ENCODE measurements at places on chromosomes 2 and 18.

DNA sequence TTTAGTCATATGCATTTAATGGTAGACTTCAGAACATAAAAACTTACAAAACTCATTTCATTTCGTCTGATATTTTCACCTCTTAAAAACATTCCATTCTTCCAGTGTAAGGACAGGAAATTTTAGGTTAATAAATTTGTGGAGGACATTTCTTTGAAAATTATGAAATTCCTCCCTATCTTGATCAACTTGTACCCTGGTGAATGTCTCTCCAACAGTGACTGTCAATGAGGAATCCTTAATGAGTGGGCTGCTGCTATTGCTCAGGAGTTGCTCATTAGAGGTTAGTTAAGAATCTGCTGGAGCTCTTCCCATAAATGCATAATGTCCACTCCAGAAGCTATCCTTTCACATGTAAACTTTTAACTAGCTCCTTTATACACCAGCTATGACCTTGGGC is 69.1 kb downstream of the LRP1B start:
- no peak for DNase-seq

- peak; percentile 25 for DNase-seq
Observed at GRCh38 chr18:45413180-45413836, 202.0 kb upstream of the SLC14A2 start.

DNA sequence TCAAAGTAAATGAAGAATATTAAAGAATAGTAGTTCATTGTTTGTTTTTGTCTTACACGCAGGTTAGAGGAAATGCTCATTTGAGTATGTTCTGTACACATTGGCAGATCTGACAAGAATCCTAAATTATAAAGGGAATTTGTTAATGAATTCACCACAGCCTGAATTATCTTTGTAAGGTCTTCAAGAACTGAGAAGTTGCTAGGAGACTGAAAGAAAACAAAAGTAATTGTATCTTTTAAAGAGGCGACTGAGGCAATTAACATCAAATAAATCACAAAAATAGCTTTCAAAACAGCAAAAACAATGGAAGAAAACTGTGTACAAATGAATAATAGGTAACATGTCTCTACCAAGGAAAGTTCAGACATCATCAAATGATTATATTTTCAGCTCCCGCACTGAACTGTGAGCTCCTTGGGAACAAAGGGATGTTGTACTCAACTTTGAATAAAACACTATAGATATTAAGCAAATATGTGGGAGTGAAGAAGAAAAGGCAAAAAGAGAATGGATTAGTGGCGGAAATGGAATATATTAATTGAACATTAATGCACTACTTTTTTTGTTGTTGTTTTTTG is 51.7 kb upstream of the ATIC start:
- no peak for DNase-seq

DNA sequence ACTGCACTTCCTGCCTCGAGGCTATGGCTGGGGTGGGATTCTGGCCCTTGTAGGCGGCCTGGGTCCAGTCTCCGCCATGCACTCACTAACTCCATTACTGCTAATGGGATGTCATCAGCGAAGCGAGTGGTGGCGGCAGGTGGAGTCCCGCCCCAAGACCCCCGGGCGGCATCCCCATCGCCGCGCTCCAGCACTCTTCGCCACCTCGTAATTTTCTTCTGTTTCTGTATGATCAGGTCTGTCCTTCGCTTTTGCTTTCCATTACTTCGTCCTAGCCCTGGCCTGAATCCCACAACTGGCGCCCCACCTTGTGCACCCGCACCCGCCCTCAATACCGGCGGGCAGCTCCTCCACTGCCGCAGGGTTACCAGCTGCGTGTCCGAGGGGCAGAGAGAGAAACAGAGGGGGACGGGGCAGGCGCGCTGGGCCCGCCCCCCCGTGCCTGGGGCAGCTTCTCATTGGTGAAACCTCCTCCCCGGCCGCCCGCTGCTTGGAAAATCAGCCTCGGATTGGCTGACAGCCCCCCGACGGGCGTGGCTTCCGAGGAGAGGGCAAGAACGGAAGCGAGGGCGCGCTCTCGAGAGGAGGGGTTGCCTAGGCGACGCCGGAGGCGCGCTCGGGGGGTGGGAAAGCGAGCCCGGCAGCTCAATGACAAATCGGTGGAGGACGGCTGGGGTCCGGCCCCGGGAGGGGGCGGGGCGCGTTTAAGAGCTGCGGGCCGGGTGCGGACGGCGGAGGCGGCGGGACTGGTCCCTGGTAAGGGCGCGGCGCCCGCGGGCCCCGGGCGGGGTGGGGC is at the start of gene RALB:
TSS of gene RALB (plus strand) at position 628 of the 796 bp plus-strand sequence. CDS start 25,813 bp downstream, outside the sequence.
- DNase-seq = no peak

- no peak for DNase-seq
Observed at GRCh38 chr2:217877866-217878265, 124.9 kb downstream of the TNS1 start.

DNA sequence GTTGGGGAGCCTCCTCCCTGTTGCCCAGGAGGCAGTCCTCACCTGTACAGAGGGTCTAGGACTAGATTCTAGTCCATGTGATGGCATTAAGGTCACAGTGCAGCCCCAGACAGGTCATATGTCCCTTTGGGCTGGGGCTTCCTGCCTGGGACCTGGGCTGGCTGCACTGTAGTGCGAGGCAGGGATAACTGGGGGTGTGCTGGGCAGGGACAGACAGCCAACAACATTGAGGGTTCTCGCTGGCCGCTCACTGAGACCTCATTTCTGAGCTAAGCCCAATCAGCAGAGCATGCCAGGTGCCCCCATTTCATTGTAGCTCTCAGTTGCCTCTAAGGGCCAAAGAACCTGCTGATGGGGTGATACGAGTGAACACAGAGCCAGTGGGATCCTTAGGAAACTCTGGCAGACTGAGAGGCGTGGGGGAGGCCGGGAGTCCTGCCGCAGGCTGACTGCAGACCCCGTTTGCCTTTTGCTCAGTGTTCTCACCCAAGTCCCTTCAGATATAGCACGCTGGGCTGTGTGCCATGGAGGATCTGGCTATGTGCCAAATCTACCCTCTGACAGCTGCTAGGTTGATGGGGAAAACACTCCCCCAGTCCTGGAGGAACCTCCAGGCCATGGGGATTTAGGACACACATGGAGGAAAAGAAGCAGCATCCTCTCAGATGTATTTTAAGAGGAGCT is 51.9 kb downstream of the DYSF start:
- DNase-seq = no peak

DNA sequence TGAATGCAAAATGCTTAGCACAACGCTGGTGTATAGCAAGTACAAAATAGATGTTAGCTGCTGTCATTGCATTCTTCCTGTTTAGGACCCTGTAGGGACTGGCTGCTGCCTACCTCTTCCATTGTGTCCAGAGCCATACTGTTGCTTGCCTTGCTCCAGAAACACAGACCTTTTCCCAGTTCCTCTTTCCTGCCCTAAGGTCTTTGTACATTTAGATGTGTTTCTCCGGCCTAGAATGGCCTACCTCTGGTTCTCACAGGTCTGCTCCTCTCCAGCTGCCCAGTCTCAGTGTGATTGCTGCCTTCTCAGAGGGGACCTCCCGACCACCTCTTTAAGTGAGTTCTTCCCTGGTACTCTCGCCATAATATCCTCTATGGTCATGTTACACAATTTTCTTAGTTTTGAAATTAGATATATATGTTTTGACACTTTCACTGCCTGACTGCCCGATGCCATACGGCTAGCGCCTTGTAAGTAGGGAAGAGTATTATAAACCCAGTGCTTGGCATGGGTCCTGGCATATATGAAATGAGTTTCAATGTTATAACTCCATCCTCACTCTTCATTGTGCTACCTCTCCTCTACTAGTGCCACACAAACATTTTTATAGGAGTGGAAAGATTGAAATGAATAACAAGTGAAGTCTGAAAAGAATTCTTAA is 48.3 kb downstream of the RFTN2 start:
- DNase-seq = no peak

DNA sequence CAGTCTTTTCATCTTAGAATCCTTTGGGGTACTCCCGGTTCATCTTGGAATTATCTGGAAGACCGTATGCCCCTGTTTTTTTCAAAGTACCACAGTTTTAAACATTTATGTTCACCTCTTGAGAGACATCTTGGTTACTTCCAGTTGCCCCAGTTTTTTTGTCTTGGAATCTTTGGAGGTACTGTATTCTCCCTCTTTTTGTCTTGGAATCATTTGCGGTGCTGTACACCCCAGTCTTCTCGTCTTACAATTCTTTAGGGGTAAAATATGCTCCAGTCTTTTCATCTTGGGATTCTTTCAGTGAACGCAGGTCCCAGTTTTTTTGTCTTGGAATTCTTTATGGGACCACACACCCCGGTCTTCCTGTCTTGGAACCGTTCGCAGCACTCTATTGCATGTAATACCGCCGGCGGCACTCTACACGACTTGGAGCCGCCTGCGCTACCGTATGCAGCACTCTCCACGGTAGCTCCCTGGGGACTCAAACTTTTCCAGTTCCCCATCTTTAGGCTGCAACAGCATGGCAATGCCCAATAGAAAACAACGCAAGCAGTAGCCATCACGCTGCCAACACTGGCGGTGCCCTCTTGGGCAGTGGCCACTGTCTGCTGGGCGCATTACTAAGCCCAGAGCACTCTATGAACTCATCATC is 21.2 kb upstream of the ZDBF2 start:
- DNase-seq = no peak

- DNase-seq = no peak
Observed at GRCh38 chr2:216044883-216045486, 31.6 kb upstream of the MREG start.

Measured in epithelial cell of proximal tubule (primary cell).